ENCODE measurements at places on chromosomes 5 and 9.

- DNase-seq: no peak
Measured at GRCh38 chr5:109448838-109449237, 39.1 kb upstream of the PJA2 start.

DNA sequence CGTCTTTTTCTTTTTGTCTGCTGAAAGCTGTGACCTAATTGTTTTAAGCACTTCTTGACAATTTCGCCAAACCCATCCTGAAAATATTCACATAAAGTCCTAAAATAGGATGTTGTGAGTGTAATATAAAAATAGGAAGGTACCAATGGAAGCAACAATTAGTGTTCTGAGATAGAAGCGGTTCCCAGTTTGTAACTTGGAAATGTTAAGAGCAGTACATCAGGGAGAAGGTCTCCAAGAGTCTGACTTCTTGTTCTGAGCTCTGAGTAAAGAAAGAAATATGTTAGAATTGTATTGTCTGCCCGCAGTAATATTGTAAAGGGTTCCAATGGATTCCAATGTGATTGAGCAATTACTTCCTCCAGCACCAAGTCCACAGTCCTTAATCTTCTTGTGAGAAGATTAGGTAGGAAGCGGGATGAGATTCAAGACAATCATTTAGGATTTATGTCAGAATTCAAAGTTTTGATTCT, 3.9 kb downstream of the VCAN start:
- DNase-seq: no peak

DNA sequence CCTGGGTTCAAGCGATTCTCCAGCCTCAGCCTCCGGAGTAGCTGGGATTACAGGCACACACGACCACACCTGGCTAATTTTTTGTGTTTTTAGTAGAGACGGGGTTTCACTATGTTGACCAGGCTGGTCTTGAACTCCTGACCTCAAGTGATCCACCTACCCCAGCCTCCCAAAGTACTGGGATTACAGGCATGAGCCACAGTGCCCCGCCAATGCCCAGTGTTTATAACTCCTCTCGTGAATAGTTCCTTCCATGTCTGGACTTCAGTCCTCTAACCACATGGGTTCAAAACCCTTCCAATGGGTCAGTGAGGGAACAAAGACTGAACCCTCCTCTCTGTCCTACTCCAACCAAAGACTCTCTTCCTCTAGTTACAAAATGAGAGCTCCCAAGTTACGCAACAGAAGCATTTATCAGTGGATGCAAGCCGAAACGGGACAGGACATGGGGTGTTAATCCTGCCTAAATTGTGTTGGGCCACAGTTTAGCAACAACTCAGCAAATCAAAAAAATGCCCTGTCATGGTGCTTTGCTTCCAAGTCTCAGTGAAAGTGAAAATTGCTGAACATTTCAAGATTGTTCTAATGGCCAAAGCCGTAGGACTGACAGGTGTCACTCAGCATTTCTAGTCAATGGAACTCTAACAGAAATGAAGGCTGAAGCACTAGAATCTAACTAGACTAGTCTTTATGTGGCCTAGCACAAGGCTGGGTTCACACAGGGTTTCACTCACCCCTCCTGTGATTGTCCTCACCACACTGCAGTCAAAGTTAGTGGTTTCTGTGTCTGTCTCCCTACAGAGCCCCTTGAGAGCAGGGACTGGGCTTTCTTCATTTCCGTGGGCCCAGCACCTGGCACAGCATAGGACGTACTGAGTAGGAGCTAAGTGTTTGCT, 3.2 kb upstream of the TMEM245 start:
- no peak for DNase-seq

- no peak for DNase-seq
Measured at GRCh38 chr5:122183098-122183787, 53.9 kb downstream of the ZNF474 start.

DNA sequence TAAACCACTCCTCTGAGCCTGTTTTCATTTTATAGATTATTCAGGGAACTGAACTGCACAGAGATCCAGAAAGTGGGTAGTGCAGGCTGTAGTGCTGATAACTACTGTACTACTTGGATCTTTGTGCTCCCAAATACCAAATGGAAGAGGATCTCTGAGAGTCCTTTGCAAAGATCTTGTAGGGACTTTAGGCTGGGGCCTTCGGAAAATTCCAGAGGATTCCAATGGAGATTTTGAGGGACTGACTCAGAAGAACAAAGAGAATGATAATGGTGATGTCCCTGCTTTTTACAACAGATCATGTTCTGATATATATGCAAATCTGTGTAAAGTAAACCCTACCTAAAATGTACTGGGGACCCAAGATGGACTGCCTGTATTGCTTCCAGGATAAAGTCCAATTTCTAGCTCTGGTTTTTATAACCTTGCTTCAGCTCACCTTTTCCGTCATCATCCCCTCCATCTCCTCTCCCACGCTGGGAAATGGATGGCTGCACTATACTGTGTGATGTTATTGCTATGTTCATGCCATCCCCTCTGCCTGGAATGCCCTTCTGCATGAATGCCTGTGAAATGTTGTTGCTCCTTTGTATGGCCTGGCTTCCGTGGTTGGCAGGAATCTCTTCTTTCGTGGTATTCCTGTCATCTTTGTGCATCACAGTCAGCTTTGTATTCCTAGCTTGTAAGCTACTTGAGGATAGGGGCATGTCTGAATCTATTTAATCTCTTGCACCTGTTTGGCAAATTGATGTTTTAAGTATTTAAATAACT, 9.7 kb upstream of the PSMD5 start:
- DNase-seq: no peak

DNA sequence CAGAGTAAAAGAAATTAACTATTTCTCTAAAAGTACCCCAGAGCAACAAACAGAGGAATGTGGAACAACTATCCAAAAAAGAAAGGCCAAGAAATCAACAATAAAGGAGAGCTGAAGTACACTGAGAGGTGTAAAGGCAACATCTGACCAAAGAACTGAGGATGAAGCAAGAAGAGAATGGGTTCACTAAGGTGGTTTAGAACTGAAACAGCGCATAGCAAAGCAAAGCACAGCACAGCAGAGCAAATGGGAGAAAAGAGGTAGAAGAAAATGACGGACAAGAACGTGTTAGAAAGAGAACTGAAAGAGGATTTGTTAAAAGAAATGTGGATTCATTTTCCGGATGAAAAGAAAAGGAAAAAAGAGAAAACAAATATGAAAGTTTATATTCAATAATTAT, 25.8 kb downstream of the RFX3 start:
- no peak for DNase-seq

GRCh38 chr9:23123048-23123632, 676.5 kb downstream of the DMRTA1 start:
- DNase-seq: peak; percentile 48

DNA sequence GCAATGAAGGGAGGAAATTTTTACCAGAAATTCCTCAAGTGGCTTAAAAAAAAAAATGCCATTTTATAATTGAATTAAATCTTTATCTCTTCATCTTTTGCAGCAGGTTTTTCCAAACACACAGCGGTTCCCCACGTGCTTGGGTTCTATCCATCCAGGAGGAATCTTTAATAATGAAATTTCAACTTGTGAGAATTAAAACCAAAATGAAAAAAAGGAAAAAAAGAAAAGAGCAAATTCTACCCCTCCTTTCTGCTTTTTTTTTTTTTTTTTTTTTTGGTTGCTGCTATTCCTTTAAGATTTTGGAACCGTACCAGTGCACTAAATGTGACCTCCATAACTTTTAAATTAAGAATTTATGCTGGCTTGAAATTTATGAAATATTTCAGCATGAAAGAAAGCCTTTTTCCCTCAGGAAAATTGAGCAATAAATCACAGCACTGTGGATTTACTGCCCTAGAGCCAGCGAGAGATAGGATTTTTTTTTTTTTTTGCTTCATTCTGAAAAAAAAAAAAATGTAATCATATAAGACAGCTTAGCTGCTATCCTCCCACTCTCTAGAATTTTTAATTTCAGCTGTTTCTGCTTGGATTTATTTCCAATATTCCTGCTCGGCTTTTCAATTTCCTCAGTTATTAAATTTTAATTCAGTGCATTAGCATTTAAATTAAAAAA, 88.5 kb downstream of the ZNF618 start:
- no peak for DNase-seq

DNA sequence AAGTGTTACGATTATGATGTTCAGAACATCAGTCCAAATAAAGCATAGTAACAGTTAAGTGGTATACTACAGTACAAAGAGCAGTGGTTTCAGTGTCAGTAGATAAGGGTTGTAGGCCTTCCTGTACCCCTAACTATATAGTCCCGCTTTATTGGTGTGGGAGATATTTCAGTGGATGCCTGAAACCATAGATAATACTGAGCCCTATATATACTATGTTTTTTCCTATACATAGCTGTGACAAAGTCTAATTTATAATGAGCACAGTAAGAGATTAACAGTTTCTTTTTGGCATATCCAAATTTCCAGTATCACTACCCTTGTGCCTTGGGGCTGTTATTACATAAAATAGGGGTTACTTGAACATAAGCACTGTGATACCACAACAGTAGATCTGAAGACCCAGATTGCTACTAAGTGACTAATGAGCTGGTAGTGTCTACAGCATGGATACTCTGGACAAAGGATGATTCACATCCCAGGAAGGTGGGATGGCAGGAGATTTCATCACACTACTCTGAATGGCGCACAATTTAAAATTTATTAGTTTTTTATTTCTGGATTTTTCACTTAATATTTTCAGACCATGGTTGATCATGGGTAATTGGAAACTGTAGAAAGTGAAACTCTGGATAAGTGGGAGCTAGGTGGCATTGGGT, 119.3 kb downstream of the RPS23 start:
- no peak for DNase-seq

- DNase-seq: no peak
Measured at GRCh38 chr9:35841645-35841900, 12.5 kb downstream of the TMEM8B start.

GRCh38 chr9:71675857-71676165, 92.5 kb downstream of the CEMIP2 start:
- no peak for DNase-seq

GRCh38 chr9:63816751-63817621, 1468.0 kb downstream of the FOXD4L5 start:
- peak; percentile 8 for DNase-seq

DNA sequence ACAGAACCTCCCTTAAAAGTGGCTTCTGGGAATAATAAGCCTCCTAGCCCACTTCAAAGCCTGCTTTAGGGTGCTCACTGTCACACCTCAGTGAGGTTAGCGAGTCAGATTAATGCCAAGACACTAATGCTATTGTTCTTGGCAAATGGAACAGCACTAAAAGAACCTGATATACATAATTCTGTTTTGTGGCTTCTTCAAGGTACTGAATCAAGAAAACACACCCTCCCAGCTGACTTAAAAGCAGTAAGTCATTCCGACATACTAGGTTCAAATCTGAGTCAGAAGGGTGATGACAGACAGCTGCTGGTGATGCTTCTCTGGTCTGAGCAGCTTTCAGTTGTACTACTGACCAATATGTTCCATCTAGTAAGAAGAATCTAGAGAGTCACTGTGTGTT, 121.6 kb downstream of the OXCT1 start:
- no peak for DNase-seq

DNA sequence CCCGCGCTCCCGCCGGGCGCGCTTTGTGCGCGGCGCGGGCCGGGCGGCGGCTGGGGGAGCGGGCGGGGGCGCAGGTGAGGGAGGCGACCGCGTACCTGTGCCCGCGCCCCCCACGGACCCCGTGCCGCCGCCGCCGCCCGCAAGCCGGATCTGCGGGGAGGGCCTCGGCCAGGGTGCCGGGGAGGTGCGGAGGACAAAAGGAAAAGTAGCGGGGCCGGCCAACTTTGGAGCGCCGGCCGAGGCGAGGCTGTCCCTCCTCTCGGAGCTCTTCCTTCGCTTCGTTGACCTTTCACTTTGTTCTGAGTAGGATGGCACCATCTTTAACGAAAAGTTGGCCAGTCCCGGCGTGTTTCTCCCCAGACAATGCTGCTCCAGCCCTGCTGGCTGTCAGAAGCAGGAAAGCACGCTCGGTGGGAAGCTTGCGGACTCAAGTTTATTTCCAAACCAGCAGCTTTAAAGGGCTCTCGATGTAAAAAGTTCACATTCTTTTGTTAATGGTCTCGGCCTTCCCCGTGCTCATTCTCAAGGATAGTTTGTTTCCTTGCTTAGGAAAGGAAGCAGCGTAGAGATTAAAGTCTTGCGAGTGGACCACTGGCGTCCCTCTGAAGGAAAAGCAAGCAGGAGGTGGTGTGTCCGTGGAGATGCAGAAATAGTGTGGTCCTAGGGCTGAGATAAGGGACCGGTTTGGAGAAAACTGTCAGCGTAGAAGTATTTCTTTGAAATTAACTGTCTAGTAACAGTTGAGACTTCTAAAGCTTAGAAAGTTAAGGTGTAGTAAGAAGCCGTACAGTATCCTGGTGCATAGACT, 639 bp downstream of the EHMT1 start:
- peak; percentile 60 for DNase-seq

- DNase-seq: no peak
Measured at GRCh38 chr9:97529363-97530076, 28.1 kb downstream of the TMOD1 start.

GRCh38 chr9:95336281-95336680, 18.8 kb upstream of the FANCC start:
- DNase-seq: no peak

- DNase-seq: no peak
Measured at GRCh38 chr9:110191615-110192014, 16.3 kb downstream of the C9orf152 start.

DNA sequence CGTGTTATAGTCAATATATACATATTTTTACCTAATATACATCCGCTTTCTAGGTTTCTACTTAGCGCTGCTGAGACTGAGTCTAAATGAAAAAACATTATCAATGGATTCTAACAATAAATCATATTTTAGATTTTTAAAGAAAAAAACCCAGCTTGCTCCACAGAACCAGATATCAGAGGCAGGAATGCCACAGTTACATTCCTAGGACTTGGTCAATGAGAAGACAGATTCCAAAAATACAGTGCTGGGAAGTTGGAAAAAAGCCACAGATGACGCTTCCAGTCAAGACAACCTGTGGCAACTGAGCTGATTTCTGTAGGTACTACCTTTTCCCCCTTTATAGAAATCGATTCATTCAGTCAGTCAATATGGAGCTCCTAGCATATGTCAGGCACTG, 577 bp upstream of the CCDC112 start:
- DNase-seq: peak; percentile 18

DNA sequence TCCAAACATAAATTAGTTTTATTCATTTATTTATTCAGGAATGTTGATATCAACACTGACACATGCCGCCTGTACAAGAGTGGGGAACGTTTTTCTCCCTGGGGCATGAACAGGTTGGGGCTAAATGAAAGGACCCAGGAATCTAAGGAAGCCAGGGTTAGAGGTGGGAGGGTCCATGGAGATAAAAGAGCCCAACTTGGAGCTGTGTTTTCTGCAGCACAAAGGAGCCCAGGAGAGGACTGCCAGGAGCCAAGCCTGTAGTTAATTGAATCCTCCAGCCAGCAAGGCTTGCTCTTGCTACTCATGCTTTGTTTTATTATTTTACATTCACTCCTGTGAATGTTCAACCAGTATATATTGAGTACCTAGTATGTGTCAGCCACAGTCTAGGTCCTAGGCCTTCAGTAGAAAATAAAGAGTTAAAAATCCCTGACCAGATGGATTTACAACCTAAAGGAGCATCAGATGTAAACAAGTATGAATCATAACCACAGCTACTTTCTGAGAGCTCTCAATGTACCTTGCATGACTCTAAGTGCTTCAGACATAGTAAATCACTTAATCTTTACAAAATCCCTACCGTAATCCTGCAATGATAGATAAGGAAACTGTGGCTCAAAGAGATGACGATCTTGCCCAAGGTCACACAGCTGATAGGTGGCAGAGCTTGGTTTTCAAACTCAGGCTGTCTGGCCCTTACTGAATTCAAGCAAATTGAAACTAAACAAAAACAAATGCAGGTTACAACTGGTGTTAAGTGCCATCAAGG, 69.8 kb downstream of the ASTN2 start:
- DNase-seq: no peak

- no peak for DNase-seq
Measured at GRCh38 chr5:59560553-59560952, 333.0 kb downstream of the PDE4D start.

GRCh38 chr5:125152044-125152443, 405.6 kb upstream of the ZNF608 start:
- DNase-seq: no peak

All from KBM-7 (cell line).